ENCODE measurements at places on chromosomes 2 and 18.

GRCh38 chr2:141280037-141280436 lies 850.8 kb downstream of the LRP1B start:
- no peak for DNase-seq

DNA sequence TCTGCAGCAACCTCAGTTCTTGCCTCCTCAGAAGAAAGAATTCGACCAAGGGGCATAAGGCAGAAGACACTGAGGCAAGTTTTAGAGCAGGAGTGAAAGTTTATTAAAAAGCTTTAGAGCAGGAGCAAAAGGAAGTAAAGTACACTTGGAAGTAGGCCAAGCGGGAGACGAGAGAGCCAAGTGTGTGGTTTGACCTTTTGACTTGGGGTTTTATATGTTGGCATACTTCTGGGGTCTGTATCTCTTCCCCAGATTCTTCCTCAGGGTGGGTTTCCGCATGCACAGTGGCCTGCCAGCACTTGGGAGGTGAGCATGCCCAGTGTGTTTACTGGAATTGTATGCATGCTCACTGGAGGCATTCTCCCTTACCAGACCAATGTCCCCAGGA lies 59.3 kb upstream of the ANKRD44 start:
- DNase-seq, result no peak

GRCh38 chr2:232142502-232142901 lies 181.0 kb downstream of the DIS3L2 start:
- DNase-seq, result no peak

GRCh38 chr18:43876748-43877147 lies 599.5 kb upstream of the SYT4 start:
- no peak for DNase-seq

GRCh38 chr2:65144571-65144970 lies 14.7 kb upstream of the RAB1A start:
- no peak for DNase-seq

DNA sequence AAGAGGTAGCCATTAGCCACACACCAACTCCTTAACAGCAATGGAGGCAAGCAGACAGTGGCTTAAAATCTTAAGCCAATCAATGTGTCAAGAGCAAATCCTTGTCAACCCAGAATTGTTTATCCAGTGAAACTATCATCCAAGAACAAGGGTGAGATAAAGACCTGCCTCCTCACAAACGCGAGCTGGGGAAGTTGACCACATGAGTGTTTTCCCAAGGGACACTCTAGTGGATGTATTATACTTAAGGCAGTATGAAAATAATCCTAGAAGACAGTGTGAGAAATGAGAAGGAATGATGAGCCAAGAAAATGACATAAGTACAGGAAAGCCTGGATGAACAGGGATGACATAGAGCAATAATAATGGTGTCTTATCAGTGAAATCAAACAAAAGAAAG lies 209.6 kb downstream of the TWIST2 start:
- no peak for DNase-seq

GRCh38 chr18:13566941-13567746 lies 159.2 kb downstream of the FAM210A start:
- DNase-seq, result peak; percentile 20

DNA sequence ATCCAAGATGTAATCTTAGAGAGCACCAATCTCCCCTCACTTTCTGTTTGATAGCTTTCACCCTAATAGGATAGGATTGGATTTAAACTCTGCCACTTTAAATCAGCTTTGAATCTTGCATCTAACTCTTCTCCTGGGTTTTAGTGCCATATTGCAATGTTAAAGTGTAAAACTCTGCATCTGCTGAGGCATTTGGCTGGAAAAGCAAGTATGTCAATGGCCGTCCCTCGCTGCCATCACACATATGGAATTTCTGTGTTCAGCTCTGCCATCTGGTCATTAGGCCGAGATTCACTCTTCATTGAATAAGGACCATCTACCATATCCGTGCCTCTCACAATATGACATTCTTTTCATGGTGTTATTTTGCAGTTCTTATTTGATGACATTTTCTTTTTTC lies 728.1 kb upstream of the PIK3C3 start:
- no peak for DNase-seq

DNA sequence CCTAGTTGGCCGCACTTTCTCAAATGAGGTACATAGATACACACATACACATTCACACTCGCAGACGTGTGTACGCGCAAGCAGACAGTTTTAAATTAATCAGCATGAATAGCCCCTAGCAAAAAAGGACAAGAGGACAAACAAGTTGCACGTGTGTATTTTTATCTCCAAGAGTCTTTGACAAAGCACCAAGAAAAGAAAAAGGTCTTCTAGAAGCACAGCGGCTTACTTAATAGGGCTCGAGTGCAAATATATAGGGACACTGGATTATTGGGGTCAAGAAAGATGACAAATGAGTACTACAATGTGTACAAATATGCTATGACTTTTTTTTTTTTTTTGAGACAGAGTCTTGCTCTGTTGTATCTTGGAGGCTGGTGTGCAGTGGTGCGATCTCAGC lies 1.7 kb upstream of the BCL2 start:
- no peak for DNase-seq

DNA sequence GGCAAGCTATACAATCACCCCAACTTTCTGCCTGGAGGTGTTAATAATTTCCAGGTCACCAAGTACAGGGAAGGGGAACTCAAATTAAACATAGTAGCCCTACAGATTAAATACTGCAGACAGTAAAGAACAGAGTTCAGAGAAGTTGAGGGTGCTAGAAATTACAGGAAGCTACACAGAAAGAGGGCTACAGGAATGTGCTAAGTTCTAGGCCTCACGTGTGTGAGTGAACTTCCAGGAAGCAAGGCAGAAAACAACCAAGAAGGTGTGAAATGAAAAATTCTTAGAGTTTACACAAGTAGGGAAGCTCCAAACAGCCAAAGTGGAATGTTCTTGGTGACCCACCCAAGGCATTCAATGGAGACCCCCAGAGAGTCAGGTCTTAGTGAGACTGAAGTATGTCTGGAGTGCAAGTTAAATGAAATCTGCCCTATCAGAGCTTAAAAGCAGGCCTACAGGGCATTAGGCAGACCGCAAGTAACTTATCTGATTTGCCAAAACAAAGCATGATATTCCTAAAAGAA lies 58.1 kb upstream of the RNU4ATAC start:
- DNase-seq, result no peak

- DNase-seq, result no peak
These were observed 62.0 kb upstream of the CSRNP3 start for GRCh38 chr2:165407466-165407865.

GRCh38 chr2:60413814-60414168 lies 139.7 kb downstream of the BCL11A start:
- DNase-seq, result no peak

GRCh38 chr2:10575609-10576280 lies 114.0 kb downstream of the NOL10 start:
- DNase-seq, result peak; percentile 62

DNA sequence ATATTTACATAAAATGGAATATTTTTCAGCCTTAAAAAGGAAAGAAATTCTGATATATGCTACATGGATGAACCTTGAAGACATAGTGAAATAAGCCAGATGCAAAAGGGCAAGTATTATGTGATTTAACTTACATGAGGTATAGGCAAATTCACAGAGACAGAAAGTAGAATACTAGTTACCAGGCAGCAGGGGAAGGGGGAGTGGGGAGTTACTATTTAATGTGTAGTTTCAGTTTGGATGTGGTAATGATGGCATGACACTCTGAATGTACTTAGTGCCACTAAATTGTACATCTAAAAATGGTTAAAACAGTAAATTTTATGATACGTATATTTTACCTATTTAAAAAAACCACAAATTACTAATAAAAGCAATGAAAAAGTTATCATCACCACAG lies 12.1 kb downstream of the METTL4 start:
- DNase-seq, result no peak

All from GM03348 (cell line).